ENCODE measurements at places on chromosomes 2 and 18.

- DNase-seq, result no peak
Measured at GRCh38 chr2:7676714-7677113, 759.5 kb downstream of the RNF144A start.

DNA sequence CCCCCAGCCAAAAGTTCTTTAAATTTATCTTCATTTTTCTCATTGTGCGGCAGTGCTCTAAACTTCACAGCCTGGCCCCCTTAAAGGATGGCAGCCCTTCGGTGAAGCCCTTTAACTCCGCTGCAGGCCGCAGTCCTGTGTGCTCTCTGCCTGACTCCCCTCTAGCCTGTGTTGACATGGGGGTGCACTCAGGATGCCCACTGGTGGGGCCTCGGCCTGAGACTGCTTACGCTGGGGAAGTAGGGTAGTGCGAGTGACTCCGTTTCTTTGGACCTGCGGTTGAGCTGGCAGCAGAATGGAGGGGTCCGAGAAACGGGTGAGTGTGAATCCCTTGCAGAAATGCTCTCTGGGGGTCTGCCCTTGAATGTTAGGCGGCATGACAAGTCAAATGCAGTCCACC is 5.6 kb downstream of the RAB12 start:
- no peak for DNase-seq

DNA sequence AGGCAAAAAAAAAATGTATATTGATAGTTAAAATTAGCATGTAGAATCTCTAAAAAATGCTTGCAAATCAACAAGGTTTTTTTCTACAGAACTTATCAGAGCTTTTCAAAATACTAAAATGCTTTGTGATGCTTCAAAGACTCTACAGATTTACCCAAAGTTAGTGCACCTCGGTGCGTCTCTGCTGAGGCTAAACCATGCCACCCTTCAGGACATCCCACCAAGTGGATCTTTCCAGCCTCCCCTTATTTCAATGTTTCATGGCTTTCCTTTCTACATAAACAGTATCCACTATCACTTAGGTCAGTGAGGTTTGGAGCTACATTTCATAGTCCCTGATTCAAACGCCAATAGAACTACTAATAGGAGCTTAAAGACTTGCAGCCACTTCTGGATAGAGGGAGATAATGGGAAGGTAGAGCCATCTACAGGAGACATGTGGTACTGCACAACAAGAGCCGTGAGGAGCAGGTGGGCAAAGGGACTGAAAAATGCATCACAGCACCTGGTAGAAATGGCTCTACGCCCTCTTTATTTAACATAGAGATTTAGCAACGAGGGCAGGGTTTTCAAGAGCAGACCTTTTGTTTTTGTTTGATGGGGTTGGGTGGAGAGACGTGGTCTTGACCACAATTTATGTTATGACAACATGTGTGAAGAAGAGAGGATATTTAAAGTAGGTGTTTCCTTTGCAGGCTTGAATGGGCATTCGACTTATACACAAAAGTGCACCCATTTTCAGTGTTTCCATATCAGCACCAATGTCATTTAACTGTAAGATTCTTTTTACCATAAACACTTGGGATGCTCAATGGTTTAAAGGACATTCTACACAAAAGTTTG is 56.1 kb upstream of the SLC35G4 start:
- no peak for DNase-seq

- no peak for DNase-seq
Measured at GRCh38 chr2:55620123-55620779, 2.8 kb upstream of the PPP4R3B start.

- DNase-seq, result no peak
Measured at GRCh38 chr2:45898819-45899218, 247.3 kb downstream of the PRKCE start.

- DNase-seq, result no peak
Measured at GRCh38 chr18:58495634-58496033, 133.3 kb downstream of the ALPK2 start.

DNA sequence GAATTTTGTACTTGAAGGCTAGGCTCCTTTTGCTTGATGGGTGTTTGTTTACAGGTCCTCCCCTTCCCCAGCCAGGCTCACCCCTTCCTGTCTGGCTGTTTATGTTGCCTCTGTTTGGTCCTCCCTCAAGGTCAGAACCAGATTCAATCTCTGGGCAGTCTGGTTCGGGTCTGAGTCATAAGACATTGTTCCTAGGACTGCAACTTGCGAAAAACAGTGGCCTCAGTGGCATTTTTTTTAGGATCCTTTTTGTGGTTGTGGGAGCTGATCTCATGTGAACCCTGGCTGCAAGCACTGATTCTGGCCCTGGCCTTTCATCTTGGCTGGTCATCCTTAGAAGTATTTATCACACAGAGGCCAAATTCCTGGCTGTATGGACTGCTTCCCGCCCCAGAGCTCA is 370.4 kb downstream of the CLIP4 start:
- no peak for DNase-seq

GRCh38 chr2:183031911-183032794 is 6.1 kb downstream of the NCKAP1 start:
- DNase-seq, result no peak

DNA sequence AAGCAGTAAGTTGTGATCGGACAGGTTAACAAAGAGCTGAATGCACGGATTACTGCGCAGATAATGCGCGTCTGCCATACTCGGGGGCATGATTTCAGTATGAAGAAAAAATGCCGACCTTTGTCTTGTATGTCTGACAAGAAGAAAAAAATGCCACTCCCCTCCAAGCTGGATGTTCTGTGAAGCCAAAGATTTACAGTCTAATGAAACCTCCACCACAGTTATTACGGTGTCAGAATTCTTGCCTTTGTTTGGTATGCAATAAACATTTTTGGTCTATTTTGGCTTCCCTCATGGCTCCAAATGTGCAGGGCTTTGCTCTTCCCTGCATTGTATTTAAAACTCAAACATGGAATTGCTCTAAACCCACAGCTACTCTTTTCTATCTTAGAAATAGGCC is 72.2 kb upstream of the THUMPD2 start:
- no peak for DNase-seq

GRCh38 chr18:36843784-36844183 is 14.9 kb downstream of the KIAA1328 start:
- no peak for DNase-seq

Measured in activated T-helper 1 cell treated with anti-CD3 and anti-CD28 coated beads, Interleukin-2, amount 50 U/mL, for 16 hours (primary cell).